A172 (cell line): ENCODE measurements at places on chromosomes 3 and 15. TPM values are rescaled to one million over a fixed set of nuclear protein-coding genes. Genes with fewer than 3 reads are reported as not detected.

The ONECUT1 gene
- total RNA-seq = 0.05 TPM in 1 of 2 replicates, not detected in the other

DNA sequence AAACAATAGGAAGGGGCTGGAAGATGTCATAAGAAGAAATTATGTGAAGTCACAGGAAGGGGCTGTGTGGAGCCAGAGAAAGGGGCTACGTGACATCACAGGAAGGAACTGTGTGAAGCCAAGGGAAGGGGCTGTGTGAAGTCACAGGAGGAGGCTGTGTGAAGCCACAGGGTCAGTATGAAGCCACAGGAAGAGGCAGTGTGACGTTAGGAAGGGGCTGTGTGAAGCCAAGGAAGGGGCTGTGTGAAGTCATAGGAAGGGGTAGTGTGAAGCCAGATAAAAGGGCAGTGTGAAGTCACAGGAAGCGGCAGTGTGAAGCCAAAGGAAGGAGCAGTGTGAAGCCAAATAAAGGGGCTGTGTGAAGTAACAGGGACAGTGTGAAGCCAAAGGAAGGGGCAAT, 32.5 kb downstream of the GASK1A start:
- DNase-seq = no peak

DNA sequence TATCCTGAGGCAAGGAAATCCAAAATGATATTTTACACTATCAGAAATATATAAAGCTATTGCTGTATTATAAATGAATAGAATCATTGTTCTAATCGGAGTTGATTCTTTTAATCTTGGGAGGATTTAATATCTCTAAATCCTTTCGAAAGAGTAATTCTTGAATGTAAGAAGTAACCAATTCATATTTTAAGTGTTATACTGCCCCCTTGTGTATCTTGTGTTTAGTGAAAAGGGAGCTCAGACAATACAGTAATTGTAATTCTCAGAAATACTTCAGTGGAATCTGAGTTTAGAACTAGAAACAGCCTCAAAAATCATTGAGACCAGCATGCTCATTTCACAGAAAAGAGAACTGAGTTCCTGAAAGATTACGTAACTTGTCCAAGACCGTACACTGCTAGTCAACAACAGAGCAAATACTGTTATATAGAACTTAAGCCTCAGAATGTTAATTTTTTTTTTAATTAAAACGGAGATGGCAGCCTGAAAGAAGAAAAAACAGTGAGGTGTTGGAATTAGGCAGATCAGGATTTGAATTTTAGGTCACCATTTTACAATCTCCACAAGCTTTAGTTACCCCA, 42.9 kb downstream of the PLCH1 start:
- peak; percentile 53 for DNase-seq

DNA sequence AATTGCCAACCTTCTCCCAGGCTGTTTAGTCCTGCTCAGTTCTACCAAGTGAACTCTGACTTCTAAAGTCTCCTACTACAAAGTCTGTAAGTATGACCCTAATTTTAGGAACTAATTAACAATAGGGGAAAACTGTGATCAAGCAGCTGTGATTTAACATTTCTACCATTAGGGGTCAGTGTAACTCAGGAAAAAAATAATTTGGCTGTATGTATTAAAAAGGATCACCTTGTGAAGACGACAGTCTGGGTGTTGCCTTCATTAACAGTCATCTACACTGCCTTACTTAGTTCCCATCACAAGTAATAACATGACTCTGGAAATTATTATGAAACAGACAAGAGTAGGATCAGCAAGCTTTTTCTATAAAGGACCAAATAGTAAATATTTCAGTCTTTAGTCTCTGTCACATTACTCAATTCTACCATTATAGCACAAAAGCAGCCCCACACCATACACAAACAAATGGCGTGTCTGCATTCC, 4.2 kb upstream of the NPHP3 start:
- DNase-seq = peak; percentile 52

DNA sequence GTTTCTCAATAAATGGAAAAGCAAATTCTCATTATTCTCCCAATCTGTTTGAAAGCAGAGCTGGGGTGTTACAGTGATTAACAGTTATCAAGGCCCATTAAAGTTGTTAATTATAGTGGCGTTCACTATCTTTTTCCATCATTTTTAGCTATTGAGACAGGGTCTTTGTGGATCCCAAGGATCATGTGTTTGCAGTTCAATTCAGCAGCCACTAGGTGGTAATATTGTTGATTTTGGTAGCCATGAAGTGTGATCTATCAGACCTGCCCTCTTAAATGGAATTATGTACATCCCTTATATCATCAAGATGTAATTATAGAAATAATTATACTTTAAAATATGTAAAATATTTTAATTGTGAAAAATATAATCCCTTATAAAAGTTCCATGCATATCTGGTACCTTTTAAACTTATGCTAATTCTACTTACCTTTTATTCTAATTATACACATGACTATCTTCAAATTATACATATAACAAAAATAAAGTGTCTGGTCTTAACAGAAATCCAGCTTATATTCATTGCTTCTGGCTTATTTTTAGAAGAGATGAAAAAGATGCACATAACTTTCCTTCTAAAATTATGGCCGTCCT, 126.4 kb downstream of the GREM1 start:
- DNase-seq = peak; percentile 38

DNA sequence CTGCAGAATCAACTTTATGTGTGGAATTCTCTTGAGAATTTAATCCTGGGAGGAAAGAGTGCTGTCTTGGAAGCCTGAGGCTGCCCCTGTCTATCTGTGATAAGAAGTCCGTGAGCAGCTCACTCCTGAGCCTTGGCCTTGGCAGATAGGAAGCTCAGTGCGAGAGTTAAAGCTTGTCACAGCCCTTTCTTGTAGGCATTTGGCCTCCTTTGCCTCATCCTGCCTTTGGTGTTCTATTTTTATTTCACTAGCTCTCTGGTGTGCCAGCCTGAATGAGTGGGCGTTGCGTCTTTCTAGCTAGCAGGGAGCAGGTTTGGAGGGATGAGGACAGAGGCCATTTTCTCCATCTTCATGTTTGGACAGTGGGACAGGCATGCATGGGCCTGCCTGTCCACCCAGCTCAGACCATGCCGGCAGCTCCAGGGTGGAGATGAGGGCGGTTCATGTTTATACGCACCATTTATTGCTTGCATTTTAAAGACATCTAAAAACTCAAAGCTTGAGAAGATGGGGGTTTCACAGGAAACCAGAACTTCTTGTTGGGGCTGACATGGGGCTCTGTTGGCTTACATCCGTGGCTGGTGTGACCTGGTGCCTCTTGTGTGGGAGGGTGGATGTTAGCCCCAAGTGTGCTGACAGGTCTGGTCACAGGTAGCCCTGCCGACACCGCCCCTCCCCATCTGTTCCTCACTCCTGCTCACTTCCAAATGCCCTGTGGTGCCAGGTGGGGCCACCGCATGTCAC, 29.8 kb downstream of the IRAK2 start:
- DNase-seq = no peak

DNA sequence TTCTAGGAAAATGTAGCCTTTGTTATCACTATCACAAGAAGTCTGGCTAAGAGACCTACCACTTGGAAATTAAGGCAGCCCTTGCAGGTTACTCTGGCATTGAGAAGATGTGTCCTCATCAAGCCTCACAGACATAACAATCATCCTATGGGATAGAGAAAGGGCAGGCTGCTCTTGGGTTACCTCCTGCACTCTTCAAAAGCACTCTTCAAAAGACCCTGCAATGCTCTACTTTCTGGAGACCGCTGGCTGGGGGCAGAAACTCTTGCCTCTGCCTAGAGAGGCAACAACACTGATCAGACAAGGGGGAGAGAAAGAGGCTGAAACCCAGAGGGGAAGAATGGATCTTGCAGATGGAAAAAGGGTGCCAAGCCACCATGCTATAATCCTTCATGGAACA, 127.9 kb upstream of the BNIP2 start:
- DNase-seq = no peak

- DNase-seq = no peak
These were observed 23.3 kb downstream of the SCN5A start for GRCh38 chr3:38626171-38626570.

GRCh38 chr3:150447084-150447483, 39.0 kb downstream of the TSC22D2 start:
- no peak for DNase-seq

GRCh38 chr15:99613887-99614647, 48.3 kb downstream of the MEF2A start:
- no peak for DNase-seq

The CYP1A2 gene
- total RNA-seq = not detected in 2 replicates

GRCh38 chr3:120642368-120642948, 39.6 kb downstream of the HGD start:
- peak; percentile 55 for DNase-seq

DNA sequence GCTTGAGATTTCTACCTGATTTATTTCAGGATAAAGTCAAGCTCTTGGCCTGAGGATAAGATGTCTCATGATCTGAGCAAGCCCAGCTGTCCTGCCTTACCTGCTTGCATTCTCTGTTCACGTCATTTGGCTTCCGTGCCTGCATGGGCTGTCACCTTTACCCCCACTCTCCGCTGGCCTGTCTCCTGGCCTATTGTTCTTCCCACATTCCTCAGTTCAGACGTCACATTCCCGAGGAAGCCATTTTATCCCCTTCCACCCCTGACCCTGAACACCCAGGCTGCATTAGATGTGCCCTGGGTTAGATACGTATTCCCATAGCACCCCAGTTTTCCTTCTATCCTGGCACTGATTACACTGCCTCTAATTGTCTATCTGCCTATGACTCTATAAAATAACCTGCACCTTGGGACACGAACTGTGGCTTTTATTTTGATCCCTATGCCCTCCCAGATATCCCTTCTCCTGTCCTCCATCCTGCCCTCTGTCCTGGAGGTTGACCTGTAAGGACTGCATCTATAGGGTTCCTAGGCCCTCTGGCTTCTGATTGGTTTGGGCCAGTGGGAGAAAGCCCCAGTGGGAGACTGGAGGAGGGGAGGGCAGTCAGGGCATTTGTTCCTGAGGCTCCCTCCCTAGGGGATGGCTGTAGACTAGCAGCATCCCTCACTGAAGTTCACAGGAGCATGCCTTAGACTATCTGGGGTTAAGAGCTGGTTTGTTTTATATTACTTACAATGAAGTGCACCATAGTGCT, 19.2 kb upstream of the UBE2Q2 start:
- DNase-seq = no peak

GRCh38 chr3:27349832-27350231, 19.4 kb downstream of the NEK10 start:
- DNase-seq = no peak

DNA sequence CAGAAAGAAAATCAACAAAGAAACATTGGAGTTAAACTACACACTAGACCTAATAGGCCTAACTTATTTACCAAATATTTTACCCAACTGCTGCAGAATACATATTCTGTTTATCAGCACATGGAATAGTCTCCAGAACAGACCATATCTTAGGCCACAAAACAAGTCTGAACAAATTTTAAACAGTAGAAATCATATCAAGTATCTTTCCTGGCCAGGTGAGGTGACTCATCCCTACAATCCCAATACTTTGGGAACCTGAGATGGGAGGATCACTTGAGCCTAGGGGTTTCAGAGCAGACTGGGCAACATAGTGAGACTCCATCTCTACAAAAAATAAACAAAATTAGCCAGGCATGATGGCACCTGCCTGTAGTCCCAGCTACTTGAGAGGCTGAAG, 18.1 kb upstream of the KPNA4 start:
- no peak for DNase-seq

GRCh38 chr15:59866642-59867041, 137.5 kb upstream of the FOXB1 start:
- DNase-seq = no peak

- DNase-seq = no peak
These were observed 120.8 kb upstream of the HACD2 start for GRCh38 chr3:123705488-123706285.

DNA sequence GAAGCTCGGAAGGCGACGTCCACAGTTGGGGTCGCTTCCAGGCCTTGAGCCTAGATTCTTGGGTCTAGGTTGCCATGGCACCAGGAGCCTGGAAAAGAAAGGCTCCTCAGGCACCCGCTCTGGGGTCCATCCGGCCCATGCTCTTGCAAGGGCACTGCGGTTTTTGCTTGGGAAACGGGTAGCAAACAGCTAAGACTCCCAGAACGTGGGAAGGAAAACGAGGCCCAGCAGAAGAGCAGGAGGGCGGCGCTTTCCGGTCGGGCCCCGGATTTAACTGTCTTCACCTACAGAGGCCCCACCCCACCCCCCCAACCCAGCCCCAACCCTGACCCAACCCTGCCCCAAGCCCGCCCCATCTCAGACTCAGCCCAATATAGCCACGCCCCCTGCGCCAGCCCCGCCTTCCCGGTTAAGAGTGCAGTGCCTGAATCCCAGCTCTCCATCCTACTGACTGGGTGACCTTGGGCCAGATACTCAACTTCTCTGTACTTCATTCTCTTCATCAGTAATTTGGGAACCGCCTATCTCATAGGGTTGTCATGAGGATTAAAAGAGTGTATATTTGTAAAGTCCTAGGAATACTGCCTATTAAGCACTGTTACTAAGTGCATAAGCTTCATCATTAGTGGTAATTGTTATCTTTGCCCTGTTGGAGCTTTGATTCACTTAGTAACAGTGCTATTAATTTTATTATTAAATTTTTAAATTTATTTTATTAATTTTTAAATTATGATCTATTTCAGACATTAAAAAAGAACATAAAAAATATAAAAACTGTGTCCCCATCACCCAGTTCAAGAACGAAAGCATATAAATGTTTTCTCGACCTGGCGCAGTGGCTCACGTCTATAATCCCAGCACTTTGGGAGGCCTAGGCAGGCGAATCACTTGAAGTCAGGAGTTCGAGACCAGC, 28.4 kb upstream of the SMAD6 start:
- peak; percentile 28 for DNase-seq

DNA sequence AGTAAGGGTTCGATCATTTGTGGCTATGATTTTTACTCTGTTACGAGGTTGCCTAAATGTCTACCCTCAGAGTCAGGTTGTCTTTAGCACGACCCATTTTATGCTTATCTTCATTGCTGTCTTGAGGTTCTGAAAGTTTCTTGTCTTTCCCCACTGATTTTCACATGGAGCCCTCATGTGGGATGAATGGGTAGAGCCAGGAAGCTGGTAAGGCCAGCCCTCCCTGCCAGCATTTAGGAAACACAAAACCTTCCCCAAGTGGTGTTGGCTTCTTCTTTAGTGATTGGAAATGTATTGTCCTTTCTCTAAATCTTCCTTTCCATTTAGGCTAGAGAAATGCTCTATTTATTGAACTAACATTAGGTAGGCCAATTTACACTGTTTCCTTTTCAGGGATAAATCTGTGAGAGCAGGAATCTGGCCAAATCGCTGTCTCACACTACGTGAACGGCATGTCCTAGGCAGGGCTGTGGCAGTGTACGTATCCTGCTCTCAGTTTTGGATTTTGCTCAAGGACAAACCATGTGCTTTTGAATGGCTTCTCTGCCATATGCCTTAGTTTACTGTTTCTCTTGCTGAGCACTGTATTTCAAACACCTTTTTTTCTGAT, 43.7 kb downstream of the MYZAP start:
- no peak for DNase-seq

GRCh38 chr3:63910891-63911290, 1.3 kb downstream of the SCAANT1 start:
- no peak for DNase-seq

GRCh38 chr15:71443538-71443937, 328.3 kb downstream of the THSD4 start:
- DNase-seq = peak; percentile 23

The OR5K2 gene
- not detected in 2 replicates for total RNA-seq

GRCh38 chr3:118817748-118818165, 216.9 kb downstream of the IGSF11 start:
- DNase-seq = peak; percentile 57
